Sigmoid colon (tissue), 7 donors: ENCODE measurements at places on chromosomes 2 and 18. TPM values are rescaled to one million over a fixed set of nuclear protein-coding genes. Genes with fewer than 3 reads are reported as not detected.
A peak's percentile ranks its signal among the peaks of the same experiment; 100 is the strongest.

The UGT1A5 gene
- not detected for total RNA-seq

The CERKL gene
- total RNA-seq: not detected

- H3K27me3 ChIP-seq: no peaks in the 10 kb centered on the region
- peak; percentile 51 for DNase-seq
- H3K4me3 ChIP-seq: no peak overlapping the region
- no peaks in the 10 kb centered on the region for H3K36me3 ChIP-seq
- no peak overlapping the region for H3K27ac ChIP-seq
These were observed 87.4 kb downstream of the FAM210A start for GRCh38 chr18:13638719-13639595.

- no peak overlapping the region for H3K27ac ChIP-seq
- peak overlapping the region; percentile 66 for H3K4me3 ChIP-seq
- no peak for DNase-seq
- no peaks in the 10 kb centered on the region for H3K4me1 ChIP-seq
- peaks cover 34% of the 10 kb centered on the region for H3K27me3 ChIP-seq
These were observed 557 bp upstream of the GREB1L start for GRCh38 chr18:21241301-21242048.

- H3K4me1 ChIP-seq: no peaks in the 10 kb centered on the region
- H3K4me3 ChIP-seq: no peak overlapping the region
- no peak for DNase-seq
- no peaks in the 10 kb centered on the region for H3K27me3 ChIP-seq
These were observed 7.8 kb upstream of the PPP1R1C start for GRCh38 chr2:181977661-181978350.

DNA sequence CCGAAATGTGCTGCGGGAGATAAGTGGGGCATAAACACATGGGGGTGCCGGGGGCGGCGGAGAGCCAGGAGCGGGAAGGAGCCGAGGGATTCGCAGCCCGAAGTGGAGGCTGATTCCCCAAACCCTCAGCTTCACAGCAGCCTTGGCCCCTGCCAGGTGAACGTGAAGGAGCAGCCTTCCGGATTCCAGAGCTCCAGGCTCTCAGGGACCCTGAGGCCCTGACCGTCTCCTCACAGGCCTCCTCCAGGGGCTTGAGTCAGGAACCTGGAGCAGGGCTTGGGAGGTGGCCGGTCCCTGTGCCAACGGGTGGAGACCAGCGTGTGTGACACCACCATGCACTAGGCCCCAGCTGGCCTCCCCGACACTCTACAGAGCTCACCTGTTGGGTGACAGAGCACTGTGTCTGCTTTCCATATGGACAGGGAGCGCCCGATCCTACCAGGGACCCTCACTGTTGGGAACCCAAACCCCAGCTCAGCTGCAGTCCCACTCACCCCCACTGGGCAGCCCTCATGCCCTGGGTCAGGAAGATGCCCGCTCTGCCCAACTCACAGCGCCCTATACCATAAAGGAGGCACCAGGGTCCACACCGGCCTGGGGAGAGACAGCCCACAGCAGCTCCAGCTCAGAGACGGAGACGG is 117.6 kb upstream of the OTOS start:
- H3K4me3 ChIP-seq: no peak overlapping the region
- peak overlapping the region; percentile 69 for H3K27ac ChIP-seq
- H3K27me3 ChIP-seq: no peaks in the 10 kb centered on the region
- peaks cover 17% of the 10 kb centered on the region for H3K4me1 ChIP-seq
- H3K36me3 ChIP-seq: no peaks in the 10 kb centered on the region

- H3K27me3 ChIP-seq: no peaks in the 10 kb centered on the region
- no peaks in the 10 kb centered on the region for H3K36me3 ChIP-seq
- DNase-seq: no peak
- H3K27ac ChIP-seq: no peak overlapping the region
- no peak overlapping the region for H3K4me3 ChIP-seq
These were observed 65.9 kb downstream of the PDE11A start for GRCh38 chr2:178006710-178007109.
